Kidney (tissue), 22 donors: ENCODE measurements at places on chromosomes 12 and 14. TPM values are rescaled to one million over a fixed set of nuclear protein-coding genes. Genes with fewer than 3 reads are reported as not detected.

The IFNG-AS1 gene
- 0.85 TPM for total RNA-seq

The TEX52 gene
- total RNA-seq = not detected

The RERG gene
- total RNA-seq = 44.7 TPM

The SDR9C7 gene
- not detected for total RNA-seq

The RDH12 gene
- total RNA-seq = 0.22 TPM

The DNAJC22 gene
- 16.2 TPM for total RNA-seq

The NCAPD2 gene
- 23.4 TPM for total RNA-seq
